ENCODE measurements at places on chromosomes 13 and 19.

- DNase-seq = no peak
Measured at GRCh38 chr13:27667946-27668345, 46.3 kb downstream of the POLR1D start.

- no peak for DNase-seq
Measured at GRCh38 chr19:47494729-47495128, 10.7 kb upstream of the KPTN start.

DNA sequence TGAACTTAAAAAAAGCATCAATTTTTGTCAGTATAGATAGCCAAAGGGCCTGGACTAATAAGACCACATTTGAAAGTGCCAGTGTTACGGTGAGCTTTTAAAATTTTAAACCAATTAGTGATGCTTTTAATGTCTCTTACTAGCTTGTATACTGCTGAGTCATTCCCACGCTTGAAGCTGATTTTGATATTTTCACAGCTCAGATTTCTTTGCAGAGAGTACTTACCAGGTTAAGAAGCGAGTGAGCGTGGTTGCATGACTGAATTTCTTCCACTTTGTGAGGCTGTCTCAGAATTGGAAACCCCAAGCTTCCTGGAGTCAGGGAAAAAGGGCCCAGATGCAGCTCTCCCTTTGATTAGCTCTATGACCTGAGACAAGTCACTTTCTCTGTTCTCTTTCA is 74.5 kb upstream of the NBEA start:
- peak; percentile 5 for DNase-seq

DNA sequence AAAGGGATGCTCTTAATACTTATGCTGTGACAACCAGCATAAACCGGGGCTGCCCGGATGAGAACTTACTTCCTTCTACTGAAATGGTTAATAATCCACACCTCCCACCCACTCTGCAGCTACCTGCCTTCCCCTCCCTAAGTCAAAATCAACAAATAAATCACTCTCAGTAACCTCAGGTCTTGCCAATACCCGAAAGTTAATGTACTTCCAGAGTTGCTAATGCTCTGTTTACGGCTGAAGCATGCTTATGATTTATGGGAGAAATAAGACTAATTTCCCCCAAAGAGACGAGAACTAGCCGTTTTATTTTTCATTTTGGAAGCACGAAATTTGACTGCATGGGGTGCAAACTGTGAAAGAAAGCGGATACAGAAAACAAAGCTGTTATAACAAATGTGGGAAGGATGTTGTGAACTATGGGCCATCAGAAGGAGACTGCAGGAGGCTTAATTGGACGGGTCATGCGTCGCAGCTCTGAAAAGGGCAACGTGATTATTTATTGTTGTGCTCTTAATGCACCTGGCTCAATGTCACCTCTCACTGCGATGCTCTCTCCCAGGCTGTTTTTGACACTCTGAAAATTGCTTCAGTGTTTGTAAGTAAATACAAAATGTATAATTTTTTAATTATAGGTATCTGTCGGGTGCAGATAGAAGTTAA is 114.0 kb upstream of the SLC7A1 start:
- DNase-seq = no peak

- no peak for DNase-seq
Measured at GRCh38 chr19:12872941-12873890, 8.0 kb downstream of the DNASE2 start.

GRCh38 chr19:37979547-37980082 is 72.6 kb downstream of the SIPA1L3 start:
- no peak for DNase-seq

- no peak for DNase-seq
Measured at GRCh38 chr19:49447485-49448431, 3.9 kb downstream of the PIH1D1 start.

- no peak for DNase-seq
Measured at GRCh38 chr13:38618336-38618735, 68.5 kb upstream of the FREM2 start.

DNA sequence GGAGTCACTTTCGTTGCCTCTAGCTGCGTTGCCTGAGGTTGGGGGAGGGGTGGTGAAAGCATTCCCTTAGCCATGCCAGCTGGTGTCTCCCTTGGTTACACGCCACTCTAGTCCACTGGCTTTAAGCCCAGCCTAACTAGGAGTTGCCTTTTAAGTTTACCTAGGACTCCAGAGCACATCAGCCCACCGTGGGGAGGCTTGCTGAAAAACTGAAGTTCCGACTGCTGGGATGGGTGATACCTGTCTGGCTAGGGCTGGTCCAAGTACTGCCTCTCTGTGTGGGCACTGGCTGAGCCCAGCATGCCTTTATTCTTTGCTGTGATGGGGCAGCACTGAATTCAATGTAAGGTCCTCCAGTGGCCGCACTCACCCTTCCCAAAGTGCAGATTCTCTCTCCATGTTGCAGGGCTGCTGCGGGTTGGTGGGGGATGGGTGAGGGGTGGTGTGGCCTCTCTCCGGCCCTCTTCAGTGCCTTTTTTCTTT is 11.8 kb upstream of the CEACAM1 start:
- no peak for DNase-seq

GRCh38 chr13:84951128-84951527 is 848.1 kb downstream of the SLITRK6 start:
- DNase-seq = no peak

DNA sequence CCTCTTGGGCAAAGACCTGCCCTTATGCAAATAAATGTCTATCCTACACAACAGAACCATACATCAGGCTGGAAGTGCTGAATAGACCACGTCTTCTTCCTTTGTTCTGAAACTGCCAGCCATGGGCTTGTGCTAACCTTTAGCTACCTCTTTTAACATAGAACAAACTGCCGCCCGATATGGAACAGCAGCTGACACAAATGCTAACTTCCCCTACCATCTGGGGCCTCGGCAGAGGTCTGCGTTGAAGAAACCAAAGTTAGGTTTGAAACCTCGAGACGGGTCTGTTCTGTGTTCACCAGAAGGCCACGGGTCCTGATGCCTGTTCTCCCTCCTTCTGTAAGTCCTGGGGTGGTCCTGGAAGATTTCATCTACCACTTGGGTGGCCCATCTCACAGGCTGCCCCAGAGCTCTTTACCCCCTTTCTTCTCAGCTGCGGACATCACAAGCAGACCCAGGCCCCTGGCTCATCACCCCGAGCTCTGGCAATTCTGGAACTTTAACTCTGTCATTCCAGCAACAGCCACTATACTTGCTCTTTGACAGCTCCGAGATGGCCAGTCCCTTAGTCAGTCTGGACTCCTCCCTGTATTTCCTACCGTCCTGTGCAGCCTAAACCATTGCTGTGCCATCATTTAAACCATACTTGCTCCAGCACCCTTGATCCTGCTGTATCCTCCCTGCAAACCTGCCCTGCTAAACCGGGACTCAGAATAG is 146.7 kb downstream of the USP12 start:
- no peak for DNase-seq

DNA sequence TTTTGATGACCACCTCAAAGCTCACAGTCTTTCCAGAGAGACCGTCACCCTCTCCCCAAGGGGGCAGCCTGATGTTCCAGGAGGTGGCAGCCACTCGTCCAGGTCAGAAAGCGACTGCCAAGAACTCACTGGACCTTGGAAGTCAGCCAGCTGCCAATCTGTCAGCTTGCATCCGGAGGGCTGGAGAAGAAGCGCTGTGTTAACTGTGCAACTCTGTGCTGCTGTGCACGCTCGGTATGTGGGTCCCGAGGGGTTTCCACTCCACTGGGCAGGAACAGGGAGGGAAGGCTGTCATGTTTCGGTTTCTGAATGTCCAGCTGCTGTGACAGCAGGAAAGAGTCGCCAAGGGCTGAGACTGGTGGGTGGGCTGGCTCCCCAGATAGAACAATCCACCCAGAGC is 89.2 kb downstream of the CACNA1A start:
- no peak for DNase-seq

GRCh38 chr19:41623360-41623759 is 3.5 kb downstream of the CEACAM4 start:
- DNase-seq = no peak

- no peak for DNase-seq
Measured at GRCh38 chr19:7301525-7301924, 7.3 kb upstream of the INSR start.

DNA sequence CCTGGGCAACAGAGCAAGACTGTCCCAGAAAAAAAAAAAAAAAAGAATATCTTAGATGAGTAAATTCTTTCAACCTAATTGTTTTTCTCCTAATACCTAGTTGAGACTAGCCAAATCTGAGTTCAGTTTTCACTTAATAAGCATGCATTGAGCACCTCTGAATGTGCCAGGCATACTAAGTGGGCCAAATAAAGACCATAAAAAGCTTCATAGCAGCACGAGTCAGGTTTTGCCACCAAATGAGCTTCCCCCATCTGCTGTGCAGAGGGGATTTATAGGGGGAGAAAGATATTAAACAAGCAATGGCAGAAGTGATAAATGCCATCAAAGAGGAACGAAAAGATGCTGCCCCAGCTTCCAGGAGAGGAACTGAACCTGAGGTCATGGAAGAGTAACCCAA is 11.4 kb downstream of the THSD1 start:
- no peak for DNase-seq

- no peak for DNase-seq
Measured at GRCh38 chr19:28426110-28426729, 786.7 kb downstream of the UQCRFS1 start.

DNA sequence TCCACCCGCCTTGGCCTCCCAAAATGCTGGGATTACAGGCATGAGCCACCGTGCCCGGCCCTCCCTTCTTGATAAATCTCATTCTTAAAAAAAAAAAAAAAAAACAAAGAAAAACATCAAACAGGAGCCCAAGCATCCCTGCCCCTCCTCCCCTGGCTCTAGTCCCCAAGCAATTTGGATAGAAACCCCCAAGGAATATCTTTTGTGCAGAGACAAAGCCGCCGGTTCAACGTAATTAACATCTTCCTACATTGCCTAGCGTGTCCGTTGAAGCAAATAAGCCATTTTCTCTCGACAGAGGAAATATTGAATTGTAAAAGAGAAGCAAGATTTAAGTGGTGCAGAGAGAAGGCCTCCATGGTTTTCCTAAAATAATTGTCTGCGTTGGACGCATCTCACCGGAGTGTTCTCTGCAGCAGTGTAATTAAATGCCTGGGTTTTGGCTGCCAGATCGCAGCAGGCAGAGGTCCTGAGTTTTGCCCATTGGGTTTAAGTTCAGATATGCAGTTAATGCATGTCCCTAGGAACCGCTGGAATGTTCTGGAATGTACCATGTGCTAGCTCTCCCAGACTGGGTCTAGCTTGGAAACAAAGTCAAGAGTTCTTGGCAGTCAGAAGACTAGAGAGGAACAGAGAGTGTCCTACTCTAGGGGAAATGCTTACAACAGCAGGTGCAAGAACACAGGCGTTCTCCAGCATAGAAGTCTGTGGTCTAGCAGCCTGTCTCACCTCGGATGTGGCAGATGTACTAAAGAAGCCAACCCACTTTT is 30.8 kb downstream of the PIN1 start:
- DNase-seq = no peak

DNA sequence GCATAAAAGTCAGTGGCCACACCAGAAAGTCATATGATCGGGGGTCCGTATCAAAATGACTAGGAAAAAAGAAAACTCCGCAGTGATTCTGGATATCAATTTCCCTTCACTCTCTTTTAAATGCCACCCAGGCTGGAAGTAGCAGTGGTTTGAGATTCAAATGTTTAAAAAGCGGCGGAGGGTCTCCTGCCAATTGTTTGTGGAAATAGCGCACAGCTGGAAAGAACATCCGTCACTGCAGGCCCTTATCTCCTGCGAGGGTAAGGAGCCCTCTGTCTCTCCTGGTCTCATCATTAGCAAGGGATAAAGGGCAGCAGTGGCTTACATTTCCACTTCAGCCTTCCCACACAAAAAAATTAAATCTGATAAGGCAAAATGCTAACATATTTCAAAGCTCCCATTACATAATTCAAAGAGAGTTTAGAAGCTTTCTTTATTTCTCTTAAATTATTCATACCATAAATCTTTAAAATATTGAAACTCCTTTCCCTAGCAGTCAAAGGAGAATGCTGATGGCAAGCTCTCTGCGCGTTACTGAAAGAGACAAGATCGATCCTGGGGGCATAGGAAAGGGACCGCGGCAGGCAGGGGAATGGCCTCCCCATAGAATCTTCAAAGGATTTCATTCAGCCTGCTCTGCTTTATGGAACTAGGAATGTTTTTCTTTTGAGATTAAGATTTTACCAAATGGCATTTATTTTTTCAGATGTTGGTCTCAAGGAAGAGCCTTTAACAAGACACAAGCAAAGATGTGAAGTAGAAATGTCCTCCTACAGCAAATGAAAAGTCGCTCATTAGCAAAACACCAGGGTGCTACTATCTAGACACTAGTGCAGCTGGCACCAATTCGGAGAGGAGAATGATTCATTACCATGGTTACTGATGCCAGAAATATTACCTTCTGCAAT is 35.0 kb downstream of the AMER2 start:
- DNase-seq = no peak

GRCh38 chr13:60887711-60888110 is 490.7 kb downstream of the TDRD3 start:
- DNase-seq = no peak

- DNase-seq = no peak
Measured at GRCh38 chr19:49396738-49397505, 8.9 kb downstream of the KASH5 start.

GRCh38 chr13:42255886-42256285 is 16.1 kb upstream of the AKAP11 start:
- no peak for DNase-seq
